Stimulated activated CD8-positive, alpha-beta memory T cell treated with anti-CD3 and anti-CD28 coated beads, Interleukin-7, amount 100 ng/mL, for 1 hour (primary cell): ENCODE measurements at places on chromosomes 12 and 14.

- DNase-seq, result no peak
These were observed 2.7 kb upstream of the INHBE start for GRCh38 chr12:57452181-57452936.

- DNase-seq, result no peak
These were observed 66.3 kb downstream of the OTX2 start for GRCh38 chr14:56744016-56744415.

DNA sequence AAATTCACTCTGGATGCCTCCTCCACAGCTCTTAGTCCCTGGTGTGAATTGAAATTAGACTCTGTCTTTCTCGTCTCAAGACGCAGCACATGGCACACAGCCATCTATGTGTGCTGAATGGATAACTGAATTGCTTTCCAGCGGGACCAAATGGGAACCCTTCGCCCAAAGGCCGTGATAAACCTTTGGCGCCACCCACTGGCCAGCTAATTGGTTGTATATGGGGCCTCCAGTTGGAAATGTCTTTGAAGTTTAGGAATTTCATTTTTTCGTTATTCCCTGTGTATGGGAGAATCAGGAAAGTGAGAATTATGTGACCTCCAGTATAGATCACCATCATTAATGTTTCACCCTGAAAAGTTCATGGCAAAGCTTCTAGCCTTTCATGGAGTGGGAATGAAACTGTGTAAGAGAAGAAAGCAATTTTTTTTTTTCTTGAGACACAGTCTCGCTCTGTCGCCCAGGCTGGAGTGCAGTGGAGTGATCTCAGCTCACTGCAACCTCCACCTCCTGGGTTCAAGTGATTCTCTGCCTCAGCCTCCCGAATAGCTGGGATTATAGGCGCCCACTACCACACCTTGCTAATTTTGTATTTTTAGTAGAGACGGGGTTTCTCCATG is 9.8 kb upstream of the HSP90AA1 start:
- peak; percentile 58 for DNase-seq

DNA sequence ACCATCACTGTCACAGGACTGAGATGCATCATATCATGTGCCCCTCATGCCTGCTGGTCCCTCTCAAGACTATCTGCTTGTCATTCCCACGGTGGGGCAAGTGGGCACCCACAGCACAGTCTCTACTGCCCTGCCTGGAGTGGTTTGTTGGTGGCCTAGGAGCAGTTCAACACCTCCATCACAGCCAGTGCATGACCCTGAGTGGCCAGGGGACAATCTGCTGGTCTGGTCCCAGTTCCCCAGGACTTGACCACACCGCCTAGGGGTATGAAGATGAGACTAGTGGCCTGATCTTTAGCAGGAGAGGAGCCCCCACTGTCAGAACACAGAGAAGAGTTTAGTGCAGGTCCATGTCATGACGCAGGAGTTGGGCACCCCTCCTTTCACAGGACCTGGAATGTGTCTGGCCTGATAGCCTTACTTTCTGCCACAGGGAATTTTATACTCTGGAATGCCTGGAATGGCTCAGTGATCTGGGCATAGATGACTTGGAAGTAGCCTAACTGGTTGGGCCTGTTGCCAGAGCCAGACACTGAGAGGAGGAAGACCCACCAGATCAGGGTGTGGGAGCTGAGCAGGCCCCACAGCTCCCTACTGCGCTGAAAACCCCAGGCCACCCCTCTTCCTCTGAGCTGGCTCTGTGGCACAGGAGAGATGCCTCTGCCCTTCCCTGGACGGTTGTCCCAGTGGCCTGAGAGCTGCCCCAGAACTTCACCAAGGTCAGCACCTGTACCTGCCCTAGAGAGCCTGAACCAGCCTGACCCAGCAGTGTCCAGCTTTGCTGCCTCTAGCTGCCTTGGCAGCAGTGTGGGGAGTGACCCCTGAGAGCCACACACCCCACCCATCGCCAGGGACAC is 83.3 kb downstream of the PUS7L start:
- DNase-seq, result no peak

GRCh38 chr14:32430326-32430725 is 101.2 kb downstream of the AKAP6 start:
- DNase-seq, result no peak

GRCh38 chr14:28589792-28590191 is 176.8 kb upstream of the FOXG1 start:
- no peak for DNase-seq

GRCh38 chr12:95802482-95803270 is 12.1 kb upstream of the NTN4 start:
- DNase-seq, result no peak

GRCh38 chr12:23770202-23770938 is 179.1 kb downstream of the SOX5 start:
- no peak for DNase-seq

GRCh38 chr12:126607867-126608266 is 1542.6 kb downstream of the AACS start:
- no peak for DNase-seq

GRCh38 chr12:5244513-5244972 is 187.4 kb upstream of the NTF3 start:
- no peak for DNase-seq

DNA sequence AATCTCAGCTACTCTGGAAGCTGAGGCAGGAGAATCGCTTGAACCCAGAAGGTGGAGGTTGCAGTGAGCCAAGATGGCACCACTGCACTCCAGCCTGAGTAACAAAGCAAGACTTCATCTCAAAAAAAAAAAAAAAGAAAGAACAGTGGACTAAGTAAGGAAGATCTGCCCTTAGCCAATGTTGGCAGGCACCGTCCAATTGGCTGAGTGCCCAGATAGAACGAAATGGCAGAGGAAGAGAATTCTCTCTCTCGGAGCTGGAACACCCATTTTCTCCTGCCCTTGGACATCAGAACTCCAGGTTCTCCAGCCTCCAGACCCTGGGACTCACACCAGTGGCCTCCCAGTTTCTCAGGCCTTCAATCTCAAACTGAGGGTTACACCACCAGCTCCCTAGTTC is 49.9 kb downstream of the ESR2 start:
- no peak for DNase-seq
